ENCODE measurements at places on chromosomes 3 and 15. TPM values are rescaled to one million over a fixed set of nuclear protein-coding genes. Genes with fewer than 3 reads are reported as not detected.

- H3K27ac ChIP-seq = no peak overlapping the region
- H3K4me3 ChIP-seq = no peak overlapping the region
- peak; percentile 65 for DNase-seq
- no peaks in the 10 kb centered on the region for H3K36me3 ChIP-seq
Observed at GRCh38 chr15:65981837-65982626, 112.7 kb downstream of the RAB11A start.

- no peaks in the 10 kb centered on the region for H3K4me1 ChIP-seq
- H3K27me3 ChIP-seq = no peaks in the 10 kb centered on the region
- no peak overlapping the region for H3K4me3 ChIP-seq
- no peak for DNase-seq
- H3K36me3 ChIP-seq = no peaks in the 10 kb centered on the region
Observed at GRCh38 chr15:27059610-27060202, 88.7 kb downstream of the GABRG3 start.

GRCh38 chr15:66252685-66253417 is 699 bp downstream of the MEGF11 start:
- peak overlapping the region; percentile 62 for H3K4me3 ChIP-seq
- no peak for DNase-seq
- H3K4me1 ChIP-seq = peaks cover 32% of the 10 kb centered on the region
- H3K36me3 ChIP-seq = no peaks in the 10 kb centered on the region
- H3K27me3 ChIP-seq = peaks cover 86% of the 10 kb centered on the region
- H3K27ac ChIP-seq = no peak overlapping the region

DNA sequence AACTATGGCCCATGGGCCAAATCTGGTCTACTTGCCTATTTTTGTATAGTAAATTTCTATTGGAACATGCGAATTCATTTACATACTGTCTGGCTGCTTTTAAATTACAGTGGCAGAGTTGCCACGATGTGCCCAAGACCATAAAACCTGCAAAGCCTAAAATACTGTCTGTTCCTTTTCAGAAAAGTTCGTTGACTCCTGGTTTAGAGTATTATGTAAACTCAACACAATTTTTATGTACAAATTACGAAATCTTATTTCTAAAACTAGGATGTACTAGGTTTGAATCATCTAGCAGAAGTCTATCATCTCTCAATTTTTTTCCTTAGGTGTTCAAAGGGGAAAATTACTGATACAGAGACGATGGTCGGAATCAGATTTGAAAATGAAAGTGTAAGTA is 26.9 kb downstream of the SENP2 start:
- no peak for DNase-seq
- H3K36me3 ChIP-seq = no peaks in the 10 kb centered on the region
- no peaks in the 10 kb centered on the region for H3K27me3 ChIP-seq
- H3K4me1 ChIP-seq = no peaks in the 10 kb centered on the region

GRCh38 chr15:66711260-66711659 is 9.2 kb downstream of the SMAD6 start:
- H3K27ac ChIP-seq = no peak overlapping the region
- H3K27me3 ChIP-seq = no peaks in the 10 kb centered on the region
- no peak overlapping the region for H3K4me3 ChIP-seq
- no peak for DNase-seq
- no peaks in the 10 kb centered on the region for H3K36me3 ChIP-seq

DNA sequence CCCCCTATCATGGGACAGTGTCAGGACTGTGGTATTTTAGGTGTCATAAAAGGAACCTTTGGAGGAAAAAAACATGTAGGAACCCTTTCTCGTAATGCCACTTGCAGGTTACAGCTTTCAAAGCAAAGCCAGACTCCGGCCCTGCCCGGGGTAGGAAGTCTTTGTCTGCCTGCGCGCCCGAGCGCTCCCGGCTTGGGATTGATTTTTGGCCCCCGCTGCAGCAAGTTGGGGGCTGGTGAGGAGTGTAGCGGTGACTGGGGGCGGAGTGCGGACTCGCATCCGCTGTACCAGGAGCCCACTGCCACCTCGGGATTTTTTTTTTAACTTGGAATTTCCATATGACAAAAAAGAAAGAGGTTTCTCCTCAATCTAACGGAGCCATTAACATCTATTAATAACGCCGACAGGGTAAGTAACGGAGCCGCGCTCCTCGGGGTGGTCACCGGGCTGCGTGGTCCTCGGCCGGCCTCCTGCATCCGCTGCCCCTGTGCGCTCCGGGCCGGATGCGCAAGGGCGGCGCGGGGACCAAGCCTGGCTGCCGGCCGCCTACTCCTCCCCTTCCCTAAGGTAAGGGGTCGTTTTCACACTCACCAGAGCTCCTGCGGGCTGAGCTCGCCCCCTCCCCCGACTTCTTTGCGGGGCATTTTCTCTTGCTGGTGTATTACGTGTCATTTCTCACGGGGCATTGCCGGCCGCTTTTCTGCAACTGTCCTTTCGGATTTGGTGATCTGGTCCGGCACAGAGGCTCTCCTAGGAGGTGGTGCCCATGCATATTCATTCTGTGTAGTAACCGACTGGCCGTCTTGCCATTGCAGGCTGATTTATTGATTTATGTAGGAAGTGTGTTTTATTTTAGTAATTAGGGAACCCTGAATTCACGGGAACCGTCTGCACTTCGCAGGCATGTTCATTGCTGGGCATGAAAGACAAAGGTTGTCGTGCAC is 219.8 kb upstream of the TOPAZ1 start:
- no peaks in the 10 kb centered on the region for H3K36me3 ChIP-seq
- peaks cover 78% of the 10 kb centered on the region for H3K27me3 ChIP-seq
- no peak for DNase-seq
- no peak overlapping the region for H3K27ac ChIP-seq

DNA sequence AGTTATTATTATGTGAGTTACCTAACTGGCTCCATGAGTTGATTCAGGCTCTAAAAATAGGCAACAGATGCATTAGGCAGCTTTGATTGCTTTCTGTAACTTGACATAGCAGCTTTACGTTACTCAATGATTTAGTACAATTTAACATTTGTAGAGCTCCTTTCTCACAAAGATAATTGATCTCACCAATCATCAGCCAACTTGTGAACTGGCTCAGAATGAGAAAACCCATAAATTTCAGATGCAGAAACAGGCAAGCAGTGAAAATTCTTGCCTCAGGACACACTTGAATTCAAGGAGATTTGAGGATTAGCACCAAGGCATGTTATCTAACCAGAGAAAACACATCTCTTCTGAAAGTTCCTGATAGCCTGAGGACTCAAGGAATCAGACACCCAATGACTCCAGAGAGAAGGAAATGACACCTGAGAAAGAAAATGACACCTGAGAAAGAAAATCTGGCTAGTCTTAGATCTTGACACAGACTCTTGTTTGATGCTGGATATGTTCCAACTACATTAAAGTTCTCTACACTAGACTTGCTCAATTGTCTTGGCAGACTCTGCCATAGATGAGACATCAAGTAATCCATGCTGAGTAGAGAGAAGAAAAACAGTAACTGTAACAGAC is 315.1 kb upstream of the CBLB start:
- H3K36me3 ChIP-seq = no peaks in the 10 kb centered on the region
- H3K4me3 ChIP-seq = no peak overlapping the region
- H3K4me1 ChIP-seq = peaks cover 8% of the 10 kb centered on the region
- H3K27me3 ChIP-seq = no peaks in the 10 kb centered on the region
- no peak for DNase-seq

DNA sequence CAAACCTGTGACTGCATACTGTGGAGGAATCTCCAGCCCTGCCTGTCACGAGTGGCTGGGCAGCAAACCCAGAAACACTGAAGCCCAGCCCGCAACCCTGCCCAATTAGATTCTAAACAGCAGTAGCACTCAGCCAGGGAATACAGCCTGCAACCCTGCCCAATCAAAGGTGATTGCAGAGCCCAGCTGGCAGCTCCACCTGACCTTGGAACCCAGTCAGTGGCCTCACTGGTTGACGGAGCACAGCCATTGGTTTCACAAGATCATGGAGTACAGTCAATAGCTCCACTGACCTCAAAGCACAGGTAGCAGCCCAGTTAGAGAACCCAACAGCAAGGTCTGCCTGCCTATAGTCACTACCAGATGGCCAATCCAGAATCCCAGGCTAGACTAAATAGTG is 35.2 kb upstream of the MYLK start:
- no peak overlapping the region for H3K27ac ChIP-seq
- no peaks in the 10 kb centered on the region for H3K36me3 ChIP-seq
- no peaks in the 10 kb centered on the region for H3K4me1 ChIP-seq

GRCh38 chr3:156685752-156686151 is 11.4 kb downstream of the TIPARP start:
- H3K27ac ChIP-seq = peak overlapping the region; percentile 26
- peaks cover 63% of the 10 kb centered on the region for H3K4me1 ChIP-seq
- H3K36me3 ChIP-seq = no peaks in the 10 kb centered on the region
- H3K4me3 ChIP-seq = no peak overlapping the region

DNA sequence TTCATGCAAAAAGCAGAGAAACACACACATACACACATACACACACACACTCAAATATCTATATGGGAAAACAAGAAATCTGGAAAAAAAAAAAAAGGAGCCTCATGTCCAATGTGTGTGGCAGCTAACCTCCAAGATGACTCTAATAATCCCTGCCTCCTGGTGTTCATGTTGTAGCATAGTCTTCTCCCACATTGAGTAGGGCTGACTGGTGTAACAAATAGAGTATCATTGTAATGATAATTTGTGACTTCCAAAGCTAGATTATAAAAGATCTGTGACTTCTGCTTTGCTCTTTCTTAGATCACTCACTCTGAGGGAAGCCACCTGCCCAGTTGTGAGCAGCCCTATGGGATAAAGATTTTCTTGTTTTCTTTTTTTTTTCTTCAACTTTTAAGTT is 130.9 kb upstream of the TNIK start:
- DNase-seq = no peak
- no peaks in the 10 kb centered on the region for H3K36me3 ChIP-seq
- no peaks in the 10 kb centered on the region for H3K4me1 ChIP-seq
- H3K27ac ChIP-seq = no peak overlapping the region
- no peaks in the 10 kb centered on the region for H3K27me3 ChIP-seq
- no peak overlapping the region for H3K4me3 ChIP-seq

DNA sequence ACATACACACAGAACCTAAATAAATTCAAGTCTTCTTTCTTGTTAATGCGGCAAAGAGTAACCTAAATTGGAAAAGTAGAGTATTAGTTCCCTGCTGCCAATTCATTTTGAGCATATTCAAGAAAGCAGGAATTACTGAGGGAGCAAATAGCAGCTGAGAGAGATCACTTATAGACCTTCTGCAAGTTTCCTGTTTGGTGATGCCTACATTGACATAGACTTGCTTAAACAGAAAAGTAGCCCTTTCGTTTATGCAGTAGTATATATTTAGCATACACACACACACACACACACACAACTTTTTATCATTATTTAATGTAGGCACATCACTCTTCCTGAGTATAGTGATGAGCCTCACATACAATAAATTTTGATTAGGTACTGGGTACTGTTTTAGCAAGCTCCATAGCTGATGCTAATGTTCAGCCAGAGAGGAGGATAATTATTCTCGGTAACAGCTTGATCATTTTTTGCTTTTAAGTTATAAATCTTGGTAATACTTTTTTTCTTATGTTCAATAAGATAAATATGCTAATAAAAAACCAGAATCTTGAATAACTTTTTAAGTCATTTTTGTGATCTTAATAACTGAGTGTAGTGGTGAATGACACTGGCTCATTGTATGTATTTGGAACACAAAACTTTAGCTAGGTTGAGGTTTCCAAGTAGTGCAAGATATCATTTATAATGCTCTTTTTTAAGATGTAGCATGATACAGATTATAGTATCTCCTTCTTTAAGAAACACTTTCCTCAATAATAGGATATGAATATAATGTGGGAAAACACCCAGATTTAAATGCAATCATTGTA is 174.7 kb downstream of the MBNL1 start:
- H3K27ac ChIP-seq = peak overlapping the region; percentile 41
- no peak for DNase-seq
- no peaks in the 10 kb centered on the region for H3K36me3 ChIP-seq
- no peaks in the 10 kb centered on the region for H3K27me3 ChIP-seq

- H3K27ac ChIP-seq = no peak overlapping the region
- DNase-seq = no peak
- H3K27me3 ChIP-seq = no peaks in the 10 kb centered on the region
- no peaks in the 10 kb centered on the region for H3K36me3 ChIP-seq
- H3K4me3 ChIP-seq = no peak overlapping the region
- H3K4me1 ChIP-seq = no peaks in the 10 kb centered on the region
Observed at GRCh38 chr3:69433969-69434325, 48.1 kb upstream of the FRMD4B start.

DNA sequence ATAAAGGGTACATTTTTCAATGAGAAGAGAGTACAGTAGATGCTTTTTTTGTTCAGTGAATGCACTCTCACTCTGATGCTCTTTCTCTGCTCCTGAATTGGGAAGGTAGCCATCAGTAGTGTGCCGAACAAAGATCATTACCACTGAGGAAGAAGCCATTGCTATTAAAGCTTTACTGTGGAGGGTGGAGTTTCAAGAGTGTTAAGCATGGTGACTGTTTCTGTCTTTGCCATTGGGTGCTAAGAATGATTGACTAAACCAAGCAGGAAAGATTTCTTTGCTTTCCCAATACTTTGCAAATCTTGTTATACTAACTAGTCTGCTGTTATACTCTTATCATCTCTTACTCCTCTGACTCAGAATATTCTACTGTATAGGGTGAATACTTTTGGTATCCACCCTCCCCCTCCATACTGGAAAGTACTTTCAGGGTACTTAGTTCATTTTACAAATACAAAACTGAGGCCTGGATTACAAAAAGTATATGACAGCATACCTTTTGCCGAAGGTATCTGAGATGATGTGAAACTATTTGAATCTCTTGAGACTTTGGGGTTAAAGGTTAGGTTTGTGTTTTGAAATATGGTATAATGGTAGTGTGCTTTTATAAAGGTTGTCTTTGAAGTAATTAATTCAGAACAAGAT is 1.7 kb downstream of the RAB11A start:
- no peaks in the 10 kb centered on the region for H3K27me3 ChIP-seq
- peaks cover 36% of the 10 kb centered on the region for H3K4me1 ChIP-seq
- H3K27ac ChIP-seq = peak overlapping the region; percentile 98
- no peaks in the 10 kb centered on the region for H3K36me3 ChIP-seq
- peak overlapping the region; percentile 86 for H3K4me3 ChIP-seq

DNA sequence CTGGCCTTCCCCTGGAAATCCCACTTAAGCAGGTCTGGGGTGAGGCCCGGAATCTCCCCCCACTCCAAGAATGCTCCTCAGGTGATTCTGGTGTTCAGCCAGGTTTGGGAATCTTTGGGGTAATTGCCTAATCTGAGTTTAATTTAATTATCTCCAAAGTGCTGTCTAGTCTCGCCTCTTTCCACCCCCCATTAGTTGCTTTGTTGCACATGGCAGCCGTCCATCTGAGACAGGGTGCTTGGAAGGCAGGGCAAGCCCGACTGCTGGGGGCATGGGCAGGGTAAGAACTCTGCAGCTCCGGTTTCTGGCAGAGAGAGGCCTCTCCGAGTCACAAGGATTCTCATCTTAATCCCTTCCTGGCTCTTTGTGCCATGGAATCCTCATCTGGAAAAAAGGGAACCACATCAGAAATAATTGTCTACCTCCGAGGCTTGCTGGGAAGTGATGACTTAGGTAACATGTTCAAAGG is 15.0 kb downstream of the IL17RD start:
- no peaks in the 10 kb centered on the region for H3K27me3 ChIP-seq
- DNase-seq = no peak
- H3K27ac ChIP-seq = no peak overlapping the region
- H3K4me3 ChIP-seq = no peak overlapping the region
- no peaks in the 10 kb centered on the region for H3K4me1 ChIP-seq
- no peaks in the 10 kb centered on the region for H3K36me3 ChIP-seq

GRCh38 chr3:158506456-158506855 is 64.5 kb upstream of the MLF1 start:
- H3K27ac ChIP-seq = no peak overlapping the region
- H3K4me1 ChIP-seq = no peaks in the 10 kb centered on the region
- no peak for DNase-seq
- H3K4me3 ChIP-seq = no peak overlapping the region
- H3K36me3 ChIP-seq = no peaks in the 10 kb centered on the region

Gene CHRNA7
- 10.2 TPM for total RNA-seq

Gene CCDC33
- not detected for total RNA-seq

Gene RCCD1
- 13.1 TPM for total RNA-seq

Gene CCR5
- total RNA-seq = not detected

Gene ZBTB38
- total RNA-seq = 181 TPM

Gene TF
- 1.1 TPM for total RNA-seq

Measured in transverse colon (tissue), 4 donors.